ENCODE measurements at places on chromosomes 3 and 15. TPM values are rescaled to one million over a fixed set of nuclear protein-coding genes. Genes with fewer than 3 reads are reported as not detected.

Gene DUOXA2
- not detected for total RNA-seq

Gene NTRK3
- not detected for total RNA-seq

Gene GTF2E1
- total RNA-seq, result 10.3 TPM

Gene THPO
- total RNA-seq, result not detected

Gene SEMA3F
- 120 TPM for total RNA-seq

Gene CIDEC
- total RNA-seq, result not detected

Gene SSR3
- 272 TPM for total RNA-seq

Gene TRPM1
- not detected for total RNA-seq

Gene KLF15
- total RNA-seq, result not detected

Gene ZNF502
- 2.7 TPM for total RNA-seq

Gene ADPGK
- total RNA-seq, result 44.1 TPM

Gene NRG4
- 0.19 TPM for total RNA-seq

Gene CCR3
- total RNA-seq, result not detected

Gene ROPN1
- not detected for total RNA-seq

Gene PLA2G4F
- total RNA-seq, result 0.46 TPM

Gene TTC23
- 16.5 TPM for total RNA-seq

Gene SUSD5
- total RNA-seq, result not detected

Gene STRIT1
- total RNA-seq, result not detected

Gene ZBED2
- total RNA-seq, result 124 TPM

Gene REC114
- total RNA-seq, result not detected

Gene CRTC3
- 9.0 TPM for total RNA-seq

Gene ZWILCH
- total RNA-seq, result 27.0 TPM

Gene UBL7
- total RNA-seq, result 60.9 TPM

Gene LYSMD4
- total RNA-seq, result 13.7 TPM

Gene DLG1
- total RNA-seq, result 52.5 TPM

Gene BNC1
- 98.3 TPM for total RNA-seq

Gene LSAMP
- not detected for total RNA-seq

Gene TNNC1
- total RNA-seq, result not detected

Gene TRMT10C
- total RNA-seq, result 42.9 TPM
